ENCODE measurements at places on chromosomes 4 and X.
A peak's percentile ranks its signal among the peaks of the same experiment; 100 is the strongest.

DNA sequence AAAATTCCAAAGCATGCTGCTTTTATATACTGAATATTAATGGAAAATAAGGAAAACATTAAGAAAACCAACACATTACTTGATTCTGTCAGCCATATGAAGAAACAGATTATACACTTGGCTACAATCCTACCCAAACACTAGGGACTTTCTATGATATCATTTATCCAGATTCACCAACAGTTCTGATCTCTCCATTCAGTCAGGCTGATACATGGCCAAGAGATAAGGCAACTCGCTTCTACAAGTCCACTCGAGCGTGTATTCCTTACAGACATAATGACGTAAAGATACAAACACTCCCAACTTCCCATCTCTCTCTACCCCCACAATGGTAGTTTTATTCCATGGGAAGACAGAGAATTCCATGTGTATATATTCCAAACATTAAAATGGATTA is 44.5 kb downstream of the NEK1 start:
- peak; percentile 62 for DNase-seq

GRCh38 chr4:38128478-38129459 is 168.6 kb downstream of the PTTG2 start:
- peak; percentile 43 for DNase-seq

- no peak for DNase-seq
These were observed 108.4 kb downstream of the EDA start for GRCh38 chrX:69724307-69724706.

GRCh38 chr4:186265683-186266652 is at the start of gene F11:
F11 (plus strand) TSS chr4:186266189; CDS start chr4:186267137, 948 bp downstream.
- no peak for DNase-seq

GRCh38 chrX:341541-342101 is 23.0 kb upstream of the GTPBP6 start:
- DNase-seq = no peak

All from astrocyte (in vitro differentiated cells and primary cell).